HuH-7.5 (cell line): ENCODE measurements at places on chromosomes 6 and 20.

- DNase-seq: no peak
These were observed 26.0 kb downstream of the TOMM6 start for GRCh38 chr6:41813469-41813868.

DNA sequence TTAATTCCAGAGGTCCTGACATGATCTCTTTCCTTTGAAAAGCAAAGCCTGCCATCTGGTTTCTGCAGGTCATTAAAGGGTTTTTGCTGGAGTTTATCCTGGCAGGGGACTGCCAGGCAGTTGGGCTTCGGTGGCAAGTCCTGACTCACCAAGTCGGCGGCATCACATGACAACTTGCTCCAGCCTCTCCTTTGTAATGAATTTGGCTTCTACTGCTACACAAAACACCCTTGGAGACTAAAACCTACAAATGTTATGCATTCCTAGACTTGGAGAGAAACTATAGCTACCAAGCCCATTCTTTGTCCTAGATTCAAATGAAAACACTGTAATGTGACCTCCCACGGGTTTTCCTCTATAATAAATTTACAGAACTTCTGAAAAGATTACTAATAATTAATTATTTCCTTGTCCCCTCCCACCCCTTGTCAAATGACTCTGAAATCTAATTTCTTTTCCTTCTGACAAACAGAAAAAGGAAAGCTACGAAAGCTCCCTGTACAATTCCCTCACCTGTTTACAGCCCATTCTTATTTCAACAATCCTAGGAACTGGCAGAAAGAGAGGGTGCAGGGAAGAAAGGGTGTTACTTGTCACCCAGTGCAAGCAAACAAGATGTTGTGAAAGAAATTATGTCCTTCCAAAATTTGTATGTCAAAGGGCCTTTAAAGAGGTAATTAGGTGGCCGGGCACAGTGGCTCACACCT lies 62.9 kb downstream of the QRSL1 start:
- no peak for DNase-seq

- DNase-seq: no peak
These were observed 226.7 kb upstream of the PRDM1 start for GRCh38 chr6:105859457-105859856.

- no peak for DNase-seq
These were observed 311.2 kb downstream of the ESR1 start for GRCh38 chr6:152118678-152119077.

DNA sequence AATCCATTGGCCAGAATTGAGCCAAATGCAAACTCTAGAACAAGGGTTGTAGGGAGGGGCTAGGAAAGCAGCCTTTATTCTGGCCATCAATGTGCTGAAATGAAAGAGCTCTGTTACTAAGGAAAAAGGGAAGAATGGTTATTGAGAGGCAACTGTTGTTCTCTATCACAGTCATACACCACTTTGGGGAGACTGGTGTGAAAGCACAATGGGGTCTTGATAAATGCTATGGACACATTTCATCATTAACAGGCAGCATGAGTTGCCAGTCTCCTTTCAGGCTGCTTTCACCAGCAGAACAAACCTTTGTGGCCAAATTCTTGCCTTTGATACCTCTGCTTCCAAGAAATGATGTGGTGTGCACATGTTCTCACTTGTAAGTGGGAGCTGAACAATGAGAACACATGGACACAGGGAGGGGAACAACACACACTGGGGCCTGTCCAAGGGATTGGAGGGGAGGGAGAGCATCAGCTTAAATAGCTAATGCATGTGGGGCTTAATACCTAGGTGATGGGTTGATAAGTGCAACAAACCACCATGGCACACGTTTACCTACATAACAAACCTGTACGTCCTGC lies 86.2 kb downstream of the CDS2 start:
- no peak for DNase-seq

GRCh38 chr6:126761854-126762253 lies 356.6 kb upstream of the RSPO3 start:
- DNase-seq: no peak

- no peak for DNase-seq
These were observed 1.1 kb upstream of the ADIG start for GRCh38 chr20:38579921-38580320.

- no peak for DNase-seq
These were observed 43.4 kb downstream of the SLC35B3 start for GRCh38 chr6:8391934-8392333.
